NCI-H510A (cell line): ENCODE measurements at places on chromosomes 2 and 18.

DNA sequence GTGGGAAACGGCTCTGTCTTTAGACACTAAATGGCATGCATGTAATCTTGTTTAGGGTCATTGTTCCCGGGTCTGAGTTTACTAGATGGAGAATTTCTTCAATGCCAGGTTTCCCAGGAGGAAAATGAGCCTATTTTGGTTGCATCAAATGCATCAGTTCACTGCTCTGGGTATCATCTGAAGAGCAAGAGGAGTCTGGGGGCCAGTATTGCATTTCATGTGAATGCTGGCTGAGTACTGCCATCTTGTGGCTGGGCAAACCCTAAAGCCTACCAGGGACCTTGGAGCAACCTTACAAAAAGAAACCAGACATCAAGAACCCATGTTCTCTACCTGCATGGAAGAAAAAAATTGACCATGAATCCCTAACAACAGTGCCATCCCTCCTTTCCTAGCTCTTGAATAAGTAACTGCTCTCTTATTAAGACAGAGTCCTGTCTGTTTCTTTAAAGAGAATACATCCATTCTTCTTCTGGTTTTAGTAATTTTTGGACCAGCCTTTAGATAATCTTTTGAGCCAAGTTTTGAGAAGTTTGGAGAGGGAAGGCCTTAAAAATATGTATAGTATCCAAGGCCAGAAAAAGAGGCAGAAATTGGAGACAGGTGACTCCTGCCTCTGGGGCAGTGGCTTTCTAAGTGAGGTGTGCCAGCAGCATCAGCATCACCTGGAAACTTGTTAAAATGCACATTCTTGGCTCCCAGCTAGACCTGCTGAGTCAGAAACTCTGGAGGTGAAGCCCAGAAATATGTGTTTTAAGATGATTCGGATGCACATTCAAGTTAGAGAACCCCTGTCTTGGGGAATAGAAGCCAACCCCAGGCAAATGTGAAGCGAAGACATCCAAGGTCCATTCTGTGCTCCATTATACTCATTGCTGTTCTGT lies 261.0 kb upstream of the CXCR4 start:
- DNase-seq: peak; percentile 42

- DNase-seq: no peak
Observed at GRCh38 chr2:118050386-118050785, 36.5 kb upstream of the CCDC93 start.

DNA sequence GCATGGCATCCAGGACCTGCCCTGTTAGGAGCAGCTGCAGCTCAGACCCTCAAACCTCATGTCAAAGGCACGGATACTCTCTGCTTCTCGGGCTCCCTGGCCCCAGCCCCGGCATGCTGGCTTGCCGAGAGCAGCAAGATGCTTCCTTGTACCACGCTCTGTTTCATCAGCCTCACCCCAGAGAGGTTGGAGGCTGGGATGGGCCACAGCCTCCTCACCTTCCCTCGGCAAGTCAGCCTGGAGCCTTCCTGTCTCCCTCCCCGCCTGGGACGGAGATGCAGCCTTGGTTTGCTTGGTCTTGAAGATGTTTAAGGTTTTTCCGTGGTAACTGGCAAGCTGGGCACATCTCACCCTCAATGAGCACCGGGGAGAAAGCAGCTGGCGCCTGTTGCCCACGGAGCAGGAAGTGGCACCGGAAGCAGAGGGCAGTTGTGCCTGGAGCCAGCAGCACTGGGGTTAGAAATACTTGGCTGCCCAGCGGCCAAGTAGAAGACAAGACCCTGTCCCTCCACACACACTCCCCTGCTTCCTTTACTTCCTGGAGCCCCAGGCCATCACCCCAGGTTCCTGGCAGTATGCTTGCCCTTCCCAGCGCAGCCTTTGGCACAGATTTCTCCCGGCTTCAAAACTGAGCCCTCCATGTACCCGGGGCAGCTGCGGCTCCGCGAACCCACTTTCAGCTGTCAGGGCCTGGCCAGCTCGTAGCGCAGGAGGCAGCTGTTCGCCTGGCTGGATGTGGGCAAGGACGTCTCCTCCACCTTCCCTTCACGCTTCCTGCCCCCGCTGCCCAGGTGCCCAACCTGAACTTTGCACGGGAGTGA lies 17.4 kb downstream of the FBLN7 start:
- no peak for DNase-seq

DNA sequence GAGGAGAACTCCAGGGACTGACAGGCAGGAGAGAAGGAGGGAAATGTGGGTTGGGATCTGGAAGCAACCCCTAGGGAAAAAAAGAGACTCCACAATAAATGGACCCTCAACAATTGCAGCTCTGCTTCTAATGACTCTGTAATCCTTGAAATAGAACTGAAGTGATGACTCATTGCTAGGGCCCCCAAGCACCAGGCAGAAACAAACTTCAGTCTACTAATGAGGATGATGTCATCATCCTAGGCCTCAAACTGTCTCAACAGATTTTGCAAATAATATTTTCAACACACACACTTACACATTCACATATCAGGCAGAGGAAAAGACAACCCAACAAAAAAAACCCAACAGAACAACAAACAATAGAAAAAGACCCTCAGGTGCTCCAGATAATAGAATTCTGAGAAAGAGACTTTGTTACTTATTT lies 143.3 kb downstream of the HDAC4 start:
- DNase-seq: no peak

- DNase-seq: no peak
Observed at GRCh38 chr18:50051288-50051687, 143.7 kb downstream of the MYO5B start.

DNA sequence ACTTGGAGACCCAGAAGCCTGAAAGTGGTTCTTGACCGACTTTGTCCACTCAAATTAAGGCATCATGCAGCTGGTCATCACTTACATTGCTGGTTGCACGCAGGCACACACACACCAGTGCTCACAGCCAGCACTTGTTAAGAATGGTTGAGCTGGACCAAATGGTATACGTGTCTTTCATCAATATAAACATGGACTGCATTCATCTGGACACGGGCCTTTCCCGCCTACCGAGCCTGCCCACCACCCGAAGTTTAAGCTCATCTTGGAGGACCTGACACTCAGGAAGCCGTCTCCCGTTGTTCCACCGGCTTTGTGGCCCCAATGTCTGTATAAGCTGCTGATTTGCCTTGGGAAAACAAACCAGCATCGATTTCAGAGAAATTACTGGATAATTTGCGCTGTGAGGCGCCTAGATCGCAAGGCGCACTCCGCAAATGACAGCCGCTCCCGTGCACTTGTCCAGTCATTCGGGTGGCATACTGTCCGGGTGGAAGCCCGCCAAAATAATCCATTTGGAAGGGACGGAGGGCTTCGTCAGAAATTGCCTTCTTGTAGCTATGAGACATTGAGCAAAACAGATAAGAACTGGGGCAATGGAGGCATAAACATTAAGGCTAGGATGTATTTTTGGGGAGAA lies 40.1 kb upstream of the AKAIN1 start:
- DNase-seq: peak; percentile 38

GRCh38 chr2:40394597-40394996 lies 57.3 kb downstream of the SLC8A1 start:
- DNase-seq: no peak

- DNase-seq: no peak
Observed at GRCh38 chr2:144645083-144645778, 125.3 kb upstream of the ZEB2 start.

DNA sequence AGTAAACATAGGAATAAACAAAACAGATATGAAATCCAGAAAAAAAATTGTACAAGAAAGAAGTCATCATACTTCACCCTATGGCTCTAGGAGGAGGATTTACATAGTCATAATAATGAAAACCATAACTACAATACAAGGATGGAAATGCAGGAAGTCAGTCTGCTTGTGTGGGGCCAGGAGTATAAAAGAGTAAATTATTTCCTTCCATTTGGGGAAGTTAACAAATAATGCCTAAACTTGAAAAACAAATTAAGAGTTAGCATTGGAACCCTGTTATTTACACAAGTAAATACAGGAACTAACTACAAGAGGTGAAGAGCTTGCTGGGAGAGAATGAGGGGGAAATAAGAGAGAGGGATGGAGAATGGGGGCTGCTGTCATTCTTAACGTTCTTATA lies 15.4 kb downstream of the TMEM163 start:
- DNase-seq: no peak

DNA sequence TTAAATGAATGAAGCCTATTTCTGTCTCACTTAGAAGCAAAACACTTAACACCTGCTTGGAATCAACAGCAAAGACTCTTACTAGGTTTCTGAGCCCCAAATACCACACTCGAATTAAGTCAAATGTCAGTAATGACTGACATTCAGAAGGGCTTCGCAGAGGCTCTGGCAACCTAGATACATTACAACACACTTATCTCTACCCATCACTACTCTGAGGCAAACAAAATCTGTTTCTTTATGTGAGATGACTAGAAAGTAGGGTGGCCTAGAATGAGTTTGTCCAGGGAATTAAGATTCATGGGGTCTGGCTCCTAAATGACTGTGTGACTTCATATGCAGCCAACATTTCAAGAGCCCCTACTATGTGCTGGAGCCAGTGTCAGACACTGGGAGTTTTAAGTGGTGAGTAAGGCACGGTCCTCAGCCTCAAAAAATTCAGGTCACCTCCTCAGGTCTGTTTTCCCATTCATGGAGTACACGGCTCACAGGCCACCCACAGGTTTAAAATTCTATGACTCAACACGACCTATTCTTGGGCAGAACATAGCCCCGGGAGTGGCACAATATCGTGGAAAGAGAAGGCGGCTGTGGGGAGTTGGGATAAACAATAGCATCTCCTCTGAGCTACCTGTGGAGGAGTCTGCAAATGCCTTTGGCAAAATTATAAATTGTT lies 150.3 kb upstream of the ZFP36L2 start:
- DNase-seq: no peak

- no peak for DNase-seq
Observed at GRCh38 chr2:72114693-72115051, 33.0 kb downstream of the CYP26B1 start.

DNA sequence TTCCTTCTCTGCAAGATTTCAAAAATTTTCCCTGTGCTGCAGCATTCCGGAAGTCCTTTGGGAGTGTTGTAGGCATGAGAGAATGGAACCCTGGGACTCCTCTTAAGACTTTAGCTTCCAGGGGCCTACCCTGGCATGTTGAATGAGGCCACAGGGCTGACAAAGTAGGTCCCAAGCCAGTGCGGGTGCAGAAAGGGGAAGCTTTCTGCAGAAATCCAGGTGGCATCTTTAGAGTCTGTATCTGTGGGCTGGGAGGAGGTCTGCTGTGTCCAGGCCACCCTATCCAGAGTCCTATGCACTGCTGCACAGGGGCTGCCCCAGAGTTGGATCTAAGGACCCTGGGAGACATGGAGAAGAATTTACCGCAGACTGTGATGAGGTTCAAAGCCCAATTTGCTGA lies 1.9 kb upstream of the SIX2 start:
- no peak for DNase-seq

- no peak for DNase-seq
Observed at GRCh38 chr2:241900251-241901017, 30.9 kb downstream of the RTP5 start.

GRCh38 chr18:55452123-55452611 lies 135.8 kb downstream of the TCF4 start:
- no peak for DNase-seq

DNA sequence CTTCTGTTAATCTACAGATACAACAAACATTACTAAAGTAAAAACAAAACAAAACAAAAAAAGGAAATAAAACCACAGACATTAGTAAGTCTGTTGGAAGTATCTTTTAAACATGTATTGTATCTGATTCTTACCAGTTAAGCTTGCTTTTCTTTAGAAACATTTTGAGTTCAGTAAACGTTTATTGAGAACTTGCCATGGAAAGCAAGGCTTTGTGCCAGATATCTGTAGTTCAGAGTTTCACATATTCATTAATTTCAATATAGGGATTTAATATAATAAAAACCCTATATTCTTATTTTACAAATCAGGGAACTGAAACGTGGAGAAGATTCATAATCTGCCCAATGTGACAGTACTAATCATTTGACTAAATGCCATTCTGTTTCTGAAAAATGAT lies 1101.0 kb upstream of the GYPC start:
- no peak for DNase-seq

GRCh38 chr2:228767196-228767595 lies 503.9 kb downstream of the PID1 start:
- DNase-seq: no peak

- DNase-seq: no peak
Observed at GRCh38 chr2:201261471-201261870, 1.1 kb downstream of the CASP8 start.

GRCh38 chr2:45011621-45012602 lies 2.7 kb upstream of the SIX2 start:
- DNase-seq: no peak

DNA sequence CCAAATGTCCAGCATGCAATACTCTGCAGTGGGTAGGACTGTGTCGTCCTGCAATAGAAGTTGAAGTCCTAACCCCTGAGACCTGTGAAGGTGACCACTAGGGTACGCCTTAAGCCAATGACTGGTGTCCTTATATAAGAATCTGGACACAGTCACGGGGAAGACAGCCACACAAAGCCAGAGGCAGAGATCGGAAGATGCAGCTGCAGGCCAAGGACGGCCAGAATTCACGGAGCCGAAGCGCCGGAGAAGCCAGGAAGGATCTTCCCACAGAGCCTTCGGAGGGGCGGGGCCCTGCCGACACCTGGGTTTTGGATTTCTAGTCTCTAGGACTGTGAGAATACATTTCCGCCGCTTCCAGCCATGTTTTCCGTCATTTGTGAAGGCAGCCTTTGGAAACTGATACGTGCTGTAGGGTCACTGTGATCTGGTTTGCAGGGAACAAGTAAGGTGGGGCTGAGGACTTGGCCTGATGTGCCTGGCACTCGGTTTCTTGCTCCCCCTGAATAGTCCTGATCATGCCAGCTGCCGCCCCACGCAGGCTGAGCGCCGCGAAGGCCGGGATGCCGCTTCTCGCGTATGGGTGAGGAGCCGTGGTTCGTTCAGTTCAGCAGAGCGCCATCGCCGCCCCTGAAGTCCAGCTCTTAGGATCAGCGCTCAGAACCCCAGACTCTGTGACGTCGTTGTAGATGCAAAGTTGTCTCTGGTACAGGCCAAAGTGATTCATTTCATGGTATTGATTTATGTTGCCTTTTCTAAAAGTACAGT lies 38.7 kb downstream of the PTGR3 start:
- DNase-seq: no peak

GRCh38 chr2:99706735-99707134 lies 216.9 kb upstream of the REV1 start:
- DNase-seq: no peak

- DNase-seq: no peak
Observed at GRCh38 chr2:158518084-158518483, 61.3 kb downstream of the PKP4 start.

DNA sequence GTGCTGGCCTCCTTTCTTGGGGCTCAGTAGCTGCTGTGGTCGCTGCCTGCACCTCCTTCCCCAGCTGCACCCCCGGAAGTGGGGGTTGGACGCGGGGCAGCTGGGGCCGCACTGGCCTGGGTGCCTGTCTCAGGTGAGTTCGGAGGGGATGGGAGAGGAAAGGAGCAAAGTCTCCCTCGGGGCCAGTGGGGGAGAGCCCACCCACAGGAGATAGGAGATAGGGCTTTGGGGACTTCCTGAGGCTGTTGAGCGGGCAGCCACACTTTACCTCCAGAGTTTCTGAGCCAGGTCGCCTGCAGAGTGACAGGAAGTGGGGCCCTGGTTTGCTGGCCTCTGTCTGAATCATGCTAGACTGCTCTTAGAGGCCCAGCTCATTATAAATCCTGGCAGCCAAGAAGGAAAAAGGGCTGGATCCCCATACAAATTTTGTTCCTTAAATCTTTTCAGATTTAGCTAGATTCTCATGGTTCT lies 8.1 kb downstream of the MBP start:
- DNase-seq: no peak
